ENCODE measurements at places on chromosomes 1 and 21. TPM values are rescaled to one million over a fixed set of nuclear protein-coding genes. Genes with fewer than 3 reads are reported as not detected.

The CACHD1 gene
- 6.9 TPM for total RNA-seq

The SPRR1A gene
- total RNA-seq, result not detected

The EFHD2 gene
- total RNA-seq, result 33.5 TPM

The FMN2 gene
- total RNA-seq, result 5.2 TPM

The NUF2 gene
- total RNA-seq, result 22.0 TPM

The SMIM1 gene
- total RNA-seq, result not detected

The TMEM51 gene
- 5.8 TPM for total RNA-seq

The INPP5B gene
- total RNA-seq, result 10.3 TPM

- no peak for DNase-seq
These were observed 206.6 kb downstream of the APP start for GRCh38 chr21:25964015-25964414.

- no peak for DNase-seq
These were observed 23.5 kb downstream of the LAMB3 start for GRCh38 chr1:209628618-209629299.

GRCh38 chr1:99858286-99858685 is 8.1 kb downstream of the AGL start:
- DNase-seq, result no peak

GRCh38 chr1:34612091-34612827 is 142.6 kb upstream of the GJB5 start:
- no peak for DNase-seq

DNA sequence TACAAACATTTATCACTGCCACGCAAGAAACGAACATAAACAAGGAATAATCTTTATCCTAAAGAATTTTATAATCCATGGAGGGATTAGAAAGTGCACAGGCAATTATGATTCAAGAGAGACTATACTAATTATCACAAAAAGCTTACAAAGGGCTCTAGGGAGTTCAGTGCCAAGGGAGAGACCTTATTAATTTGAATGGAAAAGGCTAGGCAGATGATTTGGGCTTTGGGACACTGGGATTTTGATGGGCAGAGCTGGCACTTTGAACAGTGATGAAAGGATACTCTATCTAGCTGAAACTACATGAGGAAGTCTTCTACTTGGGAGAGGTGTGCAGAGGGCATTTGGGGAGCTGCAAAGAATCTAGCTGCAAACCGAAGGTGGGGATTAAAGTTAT is 48.9 kb upstream of the IVNS1ABP start:
- no peak for DNase-seq

GRCh38 chr1:83990734-83991133 is 8.2 kb downstream of the TTLL7 start:
- DNase-seq, result no peak

All from H4 (cell line).